AG10803 (cell line): ENCODE measurements at places on chromosomes 12 and 14.

DNA sequence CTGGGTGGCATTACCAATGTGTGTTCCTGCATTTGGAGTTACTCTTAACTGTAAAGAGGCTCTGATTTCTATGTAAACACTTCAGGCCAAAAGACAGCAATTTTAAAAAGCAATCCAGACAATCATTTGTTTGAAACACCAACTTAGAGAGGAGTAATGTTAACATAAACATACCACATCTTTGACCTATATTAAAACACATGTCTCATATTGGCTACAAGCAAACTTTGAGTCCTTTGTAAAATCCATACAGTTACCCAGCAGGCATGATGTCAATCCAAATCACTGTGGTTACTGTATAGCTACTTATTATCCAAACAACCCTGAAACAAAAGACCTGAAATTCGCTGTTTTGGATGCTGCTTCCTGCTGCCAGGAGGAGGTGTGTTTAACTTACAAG, 7.5 kb upstream of the G2E3 start:
- no peak for DNase-seq

- no peak for DNase-seq
Measured at GRCh38 chr14:99468836-99469592, 11.6 kb downstream of the SETD3 start.

GRCh38 chr14:96934638-96935330, 137.6 kb downstream of the VRK1 start:
- no peak for DNase-seq

DNA sequence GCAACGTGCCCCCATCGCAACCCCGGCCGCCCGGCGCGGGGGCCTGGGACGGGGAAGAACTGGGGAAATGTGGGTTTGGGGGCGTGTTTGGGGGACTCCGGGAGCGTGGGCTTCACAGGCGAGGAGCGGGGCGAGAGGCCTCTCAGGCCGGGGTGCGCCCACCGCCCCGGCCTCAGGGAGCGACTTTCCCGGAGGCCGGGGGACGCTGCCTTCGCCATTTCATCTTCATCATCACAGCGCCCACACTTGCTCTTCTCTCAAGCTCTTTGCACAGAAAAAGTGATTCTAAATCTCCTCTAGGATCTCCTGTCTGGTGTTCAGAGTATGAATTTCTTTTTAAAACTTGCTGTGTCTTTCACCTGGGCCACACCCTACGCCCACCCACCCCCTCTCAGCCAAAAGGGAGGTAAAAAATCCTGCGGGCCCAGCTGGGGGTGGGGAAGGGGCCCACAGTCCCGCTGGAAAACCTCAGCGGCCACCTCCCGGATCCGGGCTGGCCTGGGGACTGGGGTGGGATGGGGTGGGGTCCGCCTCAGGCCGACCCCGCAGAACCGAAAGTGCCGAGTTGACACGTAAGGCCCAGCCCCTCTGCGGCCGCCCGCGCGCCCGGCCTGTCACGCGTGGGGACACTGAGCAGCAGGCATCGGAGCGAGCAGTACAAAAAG, 7.4 kb downstream of the CDKN1B start:
- no peak for DNase-seq

GRCh38 chr12:104494137-104494792, 37.5 kb downstream of the CHST11 start:
- DNase-seq, result peak; percentile 20

- no peak for DNase-seq
Measured at GRCh38 chr14:102573591-102574046, 18.8 kb upstream of the RCOR1 start.

- DNase-seq, result no peak
Measured at GRCh38 chr12:112439769-112440168, 21.0 kb downstream of the PTPN11 start.

DNA sequence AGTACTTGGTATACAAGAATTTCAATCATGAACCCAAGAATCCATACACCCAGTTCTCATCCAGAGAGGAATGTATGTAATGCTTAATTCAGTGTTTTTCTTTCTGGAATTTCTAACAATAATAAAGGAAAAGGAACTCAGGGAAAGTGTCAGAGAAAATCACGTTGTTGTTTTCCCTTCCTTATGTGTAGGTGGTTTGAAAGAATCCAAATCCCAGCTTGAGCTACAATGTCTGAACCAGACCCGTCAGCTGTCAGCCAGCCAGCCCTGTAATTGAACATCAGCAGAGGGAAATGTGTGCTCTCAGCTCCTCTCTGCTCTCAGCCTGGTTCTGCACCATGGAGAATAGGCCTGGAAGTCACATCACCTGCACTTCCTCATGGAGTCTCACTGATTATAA, 126.5 kb downstream of the TMEM30B start:
- DNase-seq, result peak; percentile 48

DNA sequence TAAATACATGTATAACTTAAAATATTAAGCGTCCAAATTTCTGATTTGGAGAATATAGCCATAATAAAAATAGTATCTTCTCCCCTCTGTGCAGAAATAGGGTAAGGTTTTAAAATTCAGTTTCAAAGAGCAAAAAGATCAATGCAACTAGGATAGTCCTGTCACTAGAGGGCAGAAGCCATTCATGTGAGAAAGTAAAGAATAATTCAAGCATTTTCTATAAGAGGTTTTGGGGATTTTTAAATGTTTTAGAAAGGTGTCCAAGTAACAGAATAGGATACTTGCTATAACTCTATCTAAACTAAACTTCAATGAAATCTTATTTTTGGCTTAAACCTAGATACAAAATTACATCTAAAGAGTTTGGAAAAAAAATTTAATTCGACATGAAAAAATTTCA, 50.3 kb downstream of the ADAMTS20 start:
- peak; percentile 18 for DNase-seq

DNA sequence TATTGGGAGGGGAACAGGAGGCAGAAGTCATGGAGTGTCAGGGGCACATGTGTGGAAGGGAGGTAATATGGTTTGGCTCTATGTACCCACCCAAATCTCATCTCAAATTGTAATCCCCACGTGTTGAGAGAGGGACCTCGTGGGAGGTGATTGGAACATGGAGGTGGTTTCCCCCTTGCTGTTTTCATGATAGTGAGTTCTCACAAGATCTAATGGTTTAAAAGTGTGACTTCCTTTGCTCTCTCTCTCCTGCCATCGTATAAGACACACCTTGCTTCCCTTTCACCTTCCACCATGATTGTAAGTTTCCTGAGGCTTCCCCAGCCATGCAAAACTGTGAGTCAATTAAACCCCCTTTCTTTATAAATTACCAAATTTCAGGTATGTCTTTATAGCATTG, 41.6 kb upstream of the CDK17 start:
- no peak for DNase-seq
